ENCODE measurements at places on chromosomes 1 and 21. TPM values are rescaled to one million over a fixed set of nuclear protein-coding genes. Genes with fewer than 3 reads are reported as not detected.

Gene AMY1A
- total RNA-seq = not detected

Gene OR2L8
- total RNA-seq = not detected

Gene TRAF3IP3
- total RNA-seq = not detected

Gene PPIAL4G
- total RNA-seq = not detected

GRCh38 chr1:30677471-30677870, 45.9 kb downstream of the MATN1 start:
- peaks cover 13% of the 10 kb centered on the region for H3K27me3 ChIP-seq
- peaks cover 22% of the 10 kb centered on the region for H3K4me1 ChIP-seq
- H3K36me3 ChIP-seq = peaks cover 9% of the 10 kb centered on the region

- no peak overlapping the region for H3K4me3 ChIP-seq
- H3K4me1 ChIP-seq = no peaks in the 10 kb centered on the region
- peaks cover 46% of the 10 kb centered on the region for H3K27me3 ChIP-seq
- H3K36me3 ChIP-seq = no peaks in the 10 kb centered on the region
- H3K27ac ChIP-seq = no peak overlapping the region
Observed at GRCh38 chr21:32962268-32962667, 63.5 kb upstream of the OLIG2 start.

Gene MCOLN3
- total RNA-seq = 0.13 TPM

Gene CSF3R
- total RNA-seq = not detected

DNA sequence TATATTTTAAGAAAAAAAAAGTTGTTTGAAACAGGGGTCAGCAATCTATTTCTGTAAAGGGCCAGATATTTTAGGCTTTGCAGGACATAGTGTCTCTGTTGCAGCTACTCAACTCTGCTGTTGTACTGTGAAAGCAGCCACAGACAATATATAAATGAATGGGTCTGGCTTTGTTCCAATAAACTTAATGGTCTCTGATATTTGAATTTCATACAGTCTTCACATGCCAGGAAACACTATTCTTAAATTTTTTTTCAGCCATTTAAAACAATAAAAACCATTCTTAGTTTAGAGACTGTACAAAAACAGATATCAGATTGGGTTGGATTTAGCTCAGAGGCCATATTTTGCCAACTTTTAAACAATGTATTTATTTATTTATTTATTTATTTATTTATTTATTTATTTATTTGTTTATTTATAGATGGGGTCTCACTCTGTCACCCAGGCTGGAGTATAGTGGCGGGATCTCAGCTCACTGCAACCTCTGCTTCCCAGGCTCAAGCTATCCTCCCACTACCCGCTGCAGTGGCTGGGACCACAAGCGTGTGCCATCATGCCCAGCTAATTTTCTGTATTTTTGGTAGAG, 102.8 kb downstream of the DNM3 start:
- no peak for DNase-seq
- H3K36me3 ChIP-seq = no peaks in the 10 kb centered on the region
- H3K27ac ChIP-seq = no peak overlapping the region
- no peaks in the 10 kb centered on the region for H3K4me1 ChIP-seq
- H3K4me3 ChIP-seq = no peak overlapping the region

DNA sequence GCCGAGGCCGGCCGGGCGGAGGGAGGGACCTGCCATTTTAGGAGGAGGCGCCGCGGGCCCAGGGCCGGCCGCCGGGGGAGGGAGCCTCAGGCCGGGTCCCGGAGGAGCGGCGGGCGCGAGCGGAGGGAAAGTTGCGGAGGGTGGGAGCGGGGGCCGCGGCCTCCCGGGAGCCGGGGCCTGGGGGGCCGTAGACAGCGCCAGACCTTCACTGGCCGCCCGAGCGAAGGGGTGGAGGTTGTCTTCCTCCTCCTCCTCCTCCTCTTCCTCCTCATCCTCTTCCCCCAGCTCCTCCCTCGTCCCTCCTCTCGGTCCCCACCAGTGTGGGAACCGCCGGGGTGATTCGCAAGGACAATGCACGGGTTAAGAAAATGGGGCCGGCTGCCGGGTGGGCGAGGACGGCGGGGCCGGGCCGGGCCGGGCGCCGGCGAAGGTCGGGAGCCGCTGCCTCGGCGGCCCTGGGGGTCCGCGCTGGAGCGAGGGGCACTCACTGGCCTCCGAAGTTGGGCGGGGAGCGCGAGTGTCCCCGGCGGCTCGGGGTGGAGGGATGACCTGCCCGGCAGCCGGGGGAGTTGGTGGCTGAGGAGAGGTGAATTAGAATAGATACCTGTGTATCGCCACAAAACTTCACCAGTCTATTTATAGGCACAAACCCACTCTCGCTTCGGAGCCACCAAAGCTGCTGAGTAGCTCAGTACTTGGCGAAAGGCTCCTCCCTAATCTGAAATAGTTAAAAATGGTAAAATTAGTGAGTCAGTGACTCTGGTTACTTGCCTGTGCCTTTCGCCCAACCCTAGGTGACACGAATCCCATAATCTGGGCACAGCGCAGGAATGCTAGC, 1.3 kb downstream of the DYRK1A start:
- H3K36me3 ChIP-seq = peaks cover 9% of the 10 kb centered on the region
- H3K4me3 ChIP-seq = peak overlapping the region; percentile 94
- H3K4me1 ChIP-seq = peaks cover 52% of the 10 kb centered on the region
- H3K27me3 ChIP-seq = no peaks in the 10 kb centered on the region

DNA sequence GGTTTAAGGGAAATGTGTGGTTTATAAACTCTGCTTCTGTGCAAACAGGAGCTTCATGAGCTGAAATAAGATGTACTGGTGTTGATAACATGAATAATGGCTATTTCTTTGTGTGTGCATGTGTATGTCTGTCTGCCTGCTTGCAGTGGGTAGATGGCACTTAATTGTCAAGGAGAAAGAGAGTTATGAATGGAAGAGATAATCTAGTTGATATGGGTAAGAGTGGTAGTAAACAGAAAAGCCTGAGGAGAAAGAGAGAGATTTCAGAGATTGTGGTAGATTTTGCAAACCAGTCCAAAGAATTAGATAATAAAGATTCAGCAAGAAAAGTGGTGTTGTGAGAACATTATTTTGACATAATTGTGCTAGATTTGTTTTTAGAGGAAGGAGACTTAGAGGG, 7.7 kb downstream of the SUCO start:
- H3K4me1 ChIP-seq = peaks cover 54% of the 10 kb centered on the region
- H3K27me3 ChIP-seq = no peaks in the 10 kb centered on the region
- no peak overlapping the region for H3K27ac ChIP-seq
- H3K4me3 ChIP-seq = no peak overlapping the region

Gene LCE3E
- not detected for total RNA-seq

- peaks cover 65% of the 10 kb centered on the region for H3K4me1 ChIP-seq
- no peak for DNase-seq
- peaks cover 4% of the 10 kb centered on the region for H3K36me3 ChIP-seq
- H3K27ac ChIP-seq = no peak overlapping the region
Observed at GRCh38 chr1:17196496-17197185, 8.3 kb upstream of the PADI1 start.

DNA sequence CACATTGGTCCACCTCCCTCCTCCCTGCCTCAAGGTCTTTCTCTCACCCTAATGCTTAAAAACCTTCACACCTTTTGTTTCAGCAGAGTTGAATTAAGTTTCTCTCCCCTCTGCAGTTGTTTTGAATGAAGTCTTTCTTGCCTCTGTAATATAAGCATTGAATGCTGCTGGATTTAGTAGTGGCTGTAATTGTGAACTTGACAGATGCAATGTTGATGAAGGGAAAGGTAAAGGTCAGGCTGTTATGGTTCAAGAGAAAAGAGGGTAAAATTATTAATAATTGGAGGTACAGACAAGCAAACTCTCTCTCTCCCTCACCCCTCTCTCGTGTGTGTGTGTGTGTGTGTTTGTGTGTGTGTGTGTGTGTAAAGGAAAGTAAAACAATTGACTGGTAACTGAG, 509.8 kb downstream of the AMY1C start:
- no peak overlapping the region for H3K27ac ChIP-seq
- H3K4me3 ChIP-seq = no peak overlapping the region
- H3K4me1 ChIP-seq = no peaks in the 10 kb centered on the region
- H3K27me3 ChIP-seq = no peaks in the 10 kb centered on the region

- no peak for DNase-seq
- H3K36me3 ChIP-seq = no peaks in the 10 kb centered on the region
- no peaks in the 10 kb centered on the region for H3K27me3 ChIP-seq
- H3K4me3 ChIP-seq = no peak overlapping the region
Observed at GRCh38 chr1:111469539-111469938, 4.2 kb upstream of the C1orf162 start.

- H3K27ac ChIP-seq = no peak overlapping the region
- peaks cover 8% of the 10 kb centered on the region for H3K27me3 ChIP-seq
- no peak overlapping the region for H3K4me3 ChIP-seq
- H3K4me1 ChIP-seq = no peaks in the 10 kb centered on the region
- peaks cover 8% of the 10 kb centered on the region for H3K36me3 ChIP-seq
Observed at GRCh38 chr21:40926238-40926637, 79.3 kb upstream of the DSCAM start.

- H3K4me1 ChIP-seq = no peaks in the 10 kb centered on the region
- no peaks in the 10 kb centered on the region for H3K27me3 ChIP-seq
- no peak for DNase-seq
- no peaks in the 10 kb centered on the region for H3K36me3 ChIP-seq
Observed at GRCh38 chr1:75334876-75335389, 200.7 kb downstream of the LHX8 start.

- no peak for DNase-seq
- no peak overlapping the region for H3K4me3 ChIP-seq
- no peaks in the 10 kb centered on the region for H3K27me3 ChIP-seq
- H3K4me1 ChIP-seq = peaks cover 15% of the 10 kb centered on the region
- no peaks in the 10 kb centered on the region for H3K36me3 ChIP-seq
Observed at GRCh38 chr1:194069168-194069830, 882.9 kb upstream of the B3GALT2 start.

DNA sequence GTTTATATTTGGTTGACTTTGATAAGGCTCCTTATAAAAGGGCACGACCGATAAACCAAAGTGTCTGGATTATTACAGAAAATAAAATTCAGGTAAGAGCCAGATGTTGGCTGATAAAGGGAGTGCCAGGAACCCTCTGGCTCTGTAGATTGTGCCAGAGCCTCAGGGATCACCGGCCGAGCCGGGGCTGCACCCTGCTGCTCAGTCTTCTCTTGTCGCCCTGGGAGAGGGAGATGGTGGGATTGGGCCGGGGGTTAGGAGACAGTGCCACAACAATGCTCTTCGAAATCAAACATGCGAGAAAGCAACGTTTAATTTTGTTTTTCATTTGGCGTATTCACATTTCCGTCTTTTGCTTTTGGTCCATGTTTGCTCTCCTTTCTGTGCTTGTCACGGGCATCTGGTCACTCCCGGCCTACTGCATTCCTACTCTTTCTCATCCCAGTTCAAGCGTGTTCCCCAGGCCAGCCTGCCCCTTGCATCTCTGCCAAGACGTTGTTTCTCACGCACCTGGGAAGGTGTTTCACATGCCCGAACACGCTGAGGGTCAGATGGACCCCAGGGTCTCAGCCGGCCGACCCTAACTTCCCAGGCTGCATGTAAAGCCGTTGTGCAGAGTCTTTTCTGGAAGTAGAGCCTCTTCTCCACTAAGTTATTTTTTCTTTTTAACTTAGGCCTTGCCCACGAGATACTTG, 18.8 kb upstream of the C2CD2 start:
- H3K4me3 ChIP-seq = no peak overlapping the region
- H3K27me3 ChIP-seq = peaks cover 17% of the 10 kb centered on the region
- H3K36me3 ChIP-seq = no peaks in the 10 kb centered on the region
- H3K27ac ChIP-seq = no peak overlapping the region
- DNase-seq = no peak
- no peaks in the 10 kb centered on the region for H3K4me1 ChIP-seq

- peak; percentile 71 for DNase-seq
- peaks cover 7% of the 10 kb centered on the region for H3K27me3 ChIP-seq
- H3K4me1 ChIP-seq = peaks cover 57% of the 10 kb centered on the region
- H3K4me3 ChIP-seq = peak overlapping the region; percentile 85
- peak overlapping the region; percentile 97 for H3K27ac ChIP-seq
- H3K36me3 ChIP-seq = no peaks in the 10 kb centered on the region
Observed at GRCh38 chr1:171434717-171435346, 50.5 kb upstream of the PRRC2C start.

DNA sequence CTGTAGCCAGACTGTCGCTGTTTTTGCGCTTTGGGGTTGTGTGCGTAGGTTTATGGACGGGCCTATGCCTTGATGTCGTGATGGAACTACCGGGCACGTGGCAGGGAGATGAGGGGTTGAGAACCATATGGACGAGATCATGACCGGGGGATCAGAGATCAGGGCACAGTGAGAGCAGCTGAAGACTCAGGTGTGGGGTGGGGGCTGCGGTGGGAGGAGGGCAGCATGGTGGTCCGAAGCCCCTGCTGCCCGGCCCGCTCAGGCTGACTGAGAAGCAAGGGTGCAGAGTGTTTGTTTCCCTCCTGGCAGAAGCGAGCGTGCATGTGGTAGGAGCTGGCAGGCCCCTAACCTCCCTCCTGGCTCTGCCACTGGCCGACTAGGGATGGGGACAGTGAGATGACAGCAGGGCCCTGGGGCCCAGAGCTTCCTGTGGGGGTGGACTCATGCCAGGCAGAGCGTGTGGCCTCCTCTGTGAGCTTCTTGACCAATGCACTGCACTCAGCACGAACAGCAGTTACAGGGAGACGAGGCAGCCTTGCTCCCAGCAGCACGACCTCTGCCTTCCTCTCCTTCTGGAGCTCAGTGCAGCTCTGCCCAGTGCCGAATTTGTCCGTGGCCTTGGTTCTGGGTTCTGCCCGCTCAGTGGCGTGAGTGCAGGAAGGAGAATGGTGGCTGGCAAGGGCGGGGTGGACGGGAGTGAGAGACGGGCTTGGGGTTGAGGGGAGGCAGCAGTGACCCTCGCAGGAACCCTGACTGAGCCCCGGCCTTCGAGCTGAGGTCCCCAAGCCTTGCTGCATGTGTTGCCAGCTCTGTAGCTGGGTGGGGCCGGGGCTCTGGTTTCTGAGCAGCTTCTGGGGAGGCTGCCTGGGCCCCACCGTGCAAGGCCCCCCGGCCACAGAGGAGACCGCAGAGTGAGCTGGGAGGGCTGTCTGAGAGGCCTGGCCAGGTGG, 22.2 kb upstream of the LRRC3 start:
- peaks cover 5% of the 10 kb centered on the region for H3K27me3 ChIP-seq
- no peak for DNase-seq
- no peak overlapping the region for H3K4me3 ChIP-seq
- H3K36me3 ChIP-seq = peaks cover 7% of the 10 kb centered on the region
- H3K4me1 ChIP-seq = no peaks in the 10 kb centered on the region

GRCh38 chr1:202085682-202086373, 36.9 kb upstream of the GPR37L1 start:
- H3K27ac ChIP-seq = no peak overlapping the region
- no peak for DNase-seq
- peaks cover 24% of the 10 kb centered on the region for H3K27me3 ChIP-seq
- H3K36me3 ChIP-seq = no peaks in the 10 kb centered on the region
- H3K4me1 ChIP-seq = 0 out of 2 replicates have a peak, but pooled peaks cover 6% of the 10 kb centered on the region

Gene CCT8
- total RNA-seq = 258 TPM

Gene XPR1
- total RNA-seq = 29.2 TPM

GRCh38 chr21:17903029-17903806, 84.1 kb upstream of the C21orf91 start:
- no peak overlapping the region for H3K4me3 ChIP-seq
- no peak overlapping the region for H3K27ac ChIP-seq

Gene GPR161
- total RNA-seq = 11.5 TPM

DNA sequence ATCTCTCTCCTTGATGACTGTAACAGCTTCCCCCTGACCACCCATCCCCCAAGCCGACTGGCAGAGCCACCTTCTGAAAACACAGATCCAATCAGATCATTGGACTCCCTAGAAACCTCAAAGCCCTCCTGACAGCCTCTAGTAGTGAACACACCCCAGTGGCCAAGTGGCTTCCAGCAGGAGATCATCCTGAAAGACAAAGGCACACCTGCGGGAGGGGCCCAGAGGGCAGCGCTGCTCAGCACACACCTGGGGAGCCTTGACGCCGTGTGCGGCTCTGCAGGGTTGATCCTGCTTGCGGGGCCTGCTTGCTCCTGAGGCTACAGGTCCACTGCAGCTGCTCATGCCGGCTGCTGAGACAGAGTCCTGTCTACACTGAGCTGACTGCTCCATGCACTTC, 41.5 kb downstream of the SLC66A1 start:
- no peak overlapping the region for H3K4me3 ChIP-seq
- peaks cover 4% of the 10 kb centered on the region for H3K27me3 ChIP-seq
- H3K4me1 ChIP-seq = no peaks in the 10 kb centered on the region
- DNase-seq = no peak

Data from HFFc6 (cell line).